ENCODE measurements at places on chromosomes 16 and 17.

DNA sequence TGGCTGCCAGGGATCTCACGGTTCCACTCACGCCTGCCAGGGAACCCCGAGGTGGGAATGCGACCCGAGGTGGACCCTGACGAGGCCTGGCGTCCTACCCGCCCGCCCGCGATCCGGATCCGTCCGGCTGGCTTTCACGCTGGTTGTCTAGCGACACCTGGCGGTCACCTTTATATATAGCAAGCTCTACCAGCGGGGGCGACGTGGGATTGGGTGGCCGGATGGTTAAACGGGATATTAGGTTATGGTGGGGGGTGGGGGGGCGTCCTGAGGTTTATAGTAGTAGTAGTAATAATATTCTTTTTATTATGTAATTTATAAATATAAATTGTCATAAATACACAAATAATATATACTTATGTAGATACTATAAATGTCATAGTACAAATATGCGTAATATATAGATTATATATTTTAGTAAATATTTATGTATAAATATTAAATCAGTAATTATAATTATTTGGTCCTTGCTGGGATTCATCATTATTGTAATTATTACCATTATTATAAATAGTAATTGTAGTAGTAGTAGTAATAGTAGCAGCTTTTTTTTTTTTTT lies 136.9 kb downstream of the KCNJ12 start:
- peak; percentile 70 for DNase-seq

DNA sequence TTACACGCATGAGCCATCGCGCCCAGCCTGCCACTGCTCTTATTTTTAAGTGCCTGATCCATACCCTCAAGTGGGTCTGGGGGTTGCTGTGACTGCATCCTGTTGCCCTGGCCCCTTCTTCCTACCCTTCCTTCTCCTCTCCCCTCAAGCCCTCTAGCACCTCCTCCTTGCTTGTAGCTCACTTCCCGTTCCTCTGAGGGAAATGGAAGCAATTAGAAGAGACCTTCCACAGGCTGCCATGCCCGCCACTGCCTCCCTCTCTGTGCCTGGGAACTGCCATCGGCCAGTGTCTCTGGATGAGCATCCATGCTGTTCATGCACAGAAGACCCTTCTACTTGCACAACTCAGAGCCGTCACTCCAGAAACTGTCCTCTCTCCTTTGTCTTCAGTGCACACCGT lies 10.6 kb upstream of the TFAP4 start:
- no peak for DNase-seq

DNA sequence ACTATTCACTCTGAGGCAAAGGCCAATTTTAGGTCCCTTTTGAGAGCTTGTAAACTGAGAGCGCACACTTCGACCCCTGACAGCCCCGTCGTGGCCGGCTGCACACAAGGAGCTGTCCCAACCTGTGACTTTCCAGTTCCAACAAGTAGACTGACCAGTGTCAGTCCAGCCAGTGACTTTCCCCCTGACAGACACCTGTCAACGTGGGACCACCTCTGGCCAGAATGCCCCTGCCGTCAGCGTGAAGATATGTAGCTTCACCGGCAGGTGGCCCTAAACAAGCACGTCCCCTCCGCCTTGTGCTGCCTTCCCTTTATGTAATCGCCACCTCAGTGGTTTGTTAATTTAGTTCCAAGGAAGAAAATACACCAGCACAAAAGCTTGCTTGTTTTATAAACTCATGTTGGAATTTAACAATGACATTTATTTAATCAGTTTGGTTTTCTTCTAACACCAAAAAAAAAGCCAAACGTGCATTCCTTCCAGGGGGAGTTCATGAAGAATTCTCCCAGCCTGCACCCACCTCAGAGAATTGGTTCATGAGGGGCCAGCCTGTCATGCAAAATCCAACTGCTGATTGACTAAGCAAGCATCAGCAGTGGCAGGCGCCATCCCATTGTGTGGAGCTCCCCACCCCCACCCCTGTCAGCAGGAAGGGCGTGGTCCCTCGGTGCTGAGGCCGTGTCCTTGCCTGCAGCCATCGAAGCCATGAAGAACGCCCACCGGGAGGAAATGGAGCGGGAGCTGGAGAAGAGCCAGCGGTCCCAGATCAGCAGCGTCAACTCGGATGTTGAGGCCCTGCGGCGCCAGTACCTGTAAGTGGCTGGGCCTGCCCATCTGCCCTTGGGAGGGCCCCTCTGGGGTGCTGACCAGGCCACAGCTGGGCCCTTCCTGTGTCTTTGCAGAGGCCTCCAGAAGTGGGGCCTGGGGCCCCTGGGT lies 33.9 kb downstream of the PLD6 start:
- no peak for DNase-seq

DNA sequence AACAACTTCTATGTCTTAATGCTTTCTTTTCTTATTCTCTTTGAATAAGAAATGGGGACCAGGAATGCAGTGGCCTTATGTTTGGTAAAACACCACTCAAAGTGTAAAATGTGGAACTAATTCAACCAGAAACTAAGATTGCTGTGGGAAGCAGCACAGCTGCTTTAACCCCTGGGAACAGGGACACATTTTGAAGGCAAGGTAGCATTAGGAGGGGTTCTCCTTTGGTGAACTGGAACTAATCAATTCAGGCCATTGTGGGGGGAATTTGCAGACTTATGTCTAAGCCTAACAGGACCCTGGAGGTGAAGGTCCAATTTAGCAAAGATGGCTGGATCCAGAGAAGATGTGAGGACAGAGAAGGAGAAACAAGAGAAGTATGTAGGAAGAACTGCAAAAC lies 256.1 kb downstream of the ZFHX3 start:
- no peak for DNase-seq

GRCh38 chr17:73900516-73900915 lies 256.3 kb upstream of the SDK2 start:
- DNase-seq: no peak

DNA sequence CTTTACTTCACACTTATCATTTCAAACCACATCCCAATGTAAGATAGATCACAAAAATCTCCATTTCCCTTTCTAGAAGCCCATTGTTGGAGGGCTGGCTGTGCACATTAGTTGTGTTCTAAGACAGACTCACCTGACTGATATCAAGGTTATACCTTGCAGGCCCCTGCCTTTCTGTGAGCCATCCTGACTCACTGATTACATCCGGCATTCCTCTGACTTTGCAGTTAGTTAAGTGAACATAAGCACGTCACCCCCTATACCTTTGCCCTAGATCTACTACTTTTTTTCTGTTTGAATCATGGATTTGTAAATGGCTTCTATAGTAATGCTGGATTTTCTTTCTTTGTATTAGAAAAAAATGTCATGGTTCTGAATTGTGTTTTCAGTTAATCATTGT lies 78.3 kb downstream of the TANGO6 start:
- no peak for DNase-seq

- no peak for DNase-seq
Observed at GRCh38 chr16:64621616-64622015, 500.2 kb downstream of the CDH11 start.

- no peak for DNase-seq
Observed at GRCh38 chr16:79563921-79564320, 36.6 kb downstream of the MAF start.

DNA sequence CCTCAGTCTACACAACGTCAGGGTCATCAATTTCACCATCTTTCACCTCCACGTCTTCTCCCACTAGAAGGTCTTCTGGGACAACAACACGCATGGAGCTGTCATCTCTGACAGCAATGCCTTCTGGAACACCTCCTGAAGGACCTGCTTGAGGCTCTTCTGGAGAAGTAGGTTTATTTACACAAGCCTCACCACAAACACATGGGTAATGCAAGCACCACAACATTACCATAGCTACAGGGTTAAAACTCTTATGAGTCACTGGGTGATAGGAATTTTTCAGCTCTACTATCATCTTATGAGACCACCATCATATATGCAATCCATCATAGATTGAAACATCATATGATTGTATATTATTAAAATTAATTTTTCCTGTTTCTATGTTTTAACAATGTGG lies 215.4 kb downstream of the CHD9NB start:
- DNase-seq: no peak

- DNase-seq: no peak
Observed at GRCh38 chr17:7204336-7204735, 15.3 kb downstream of the DLG4 start.

DNA sequence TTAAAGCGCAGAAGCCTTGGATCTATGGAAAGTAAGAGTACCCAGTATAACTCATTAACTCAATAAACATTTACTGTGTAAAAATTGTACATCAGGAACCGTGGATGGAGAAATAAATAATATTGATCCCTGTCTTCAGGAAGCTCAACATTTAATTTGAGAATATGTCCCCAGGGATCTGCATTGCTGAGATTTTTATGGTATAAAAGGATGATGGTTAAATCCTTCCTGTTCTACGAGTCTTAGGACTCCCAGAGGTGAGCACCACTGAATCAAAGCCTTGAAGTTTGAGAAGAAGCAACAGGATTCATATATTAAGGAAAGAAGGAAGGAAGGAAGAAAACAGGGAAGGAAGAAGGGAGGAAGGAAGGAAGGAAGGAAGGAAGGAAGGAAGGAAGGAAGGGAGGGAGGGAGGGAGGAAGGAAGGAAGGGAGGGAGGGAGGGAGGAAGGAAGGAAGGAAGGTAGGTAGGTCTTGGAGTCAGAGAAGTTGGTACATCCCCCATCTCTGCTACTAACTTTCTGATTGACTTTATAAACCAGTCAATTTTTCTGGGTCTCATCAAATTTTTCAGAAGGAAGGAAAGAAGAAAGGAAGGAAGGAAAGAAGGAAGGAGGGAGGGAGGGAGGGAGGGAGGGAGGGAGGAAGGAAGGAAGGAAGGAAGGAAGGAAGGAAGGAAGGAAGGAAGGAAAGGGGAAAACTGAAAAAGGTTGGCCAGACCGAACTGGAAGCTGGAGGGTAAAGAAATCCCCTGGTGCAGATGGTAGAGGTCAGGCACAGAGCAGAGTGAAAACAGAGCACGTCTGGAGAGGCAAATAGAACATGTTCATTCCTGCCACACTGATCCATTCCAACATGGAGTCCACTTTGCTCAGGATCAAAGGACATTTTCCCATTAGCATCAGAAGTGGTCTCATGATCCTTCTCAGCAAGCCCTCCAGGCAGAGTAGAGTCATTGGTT lies 422.2 kb upstream of the CDH11 start:
- DNase-seq: no peak

GRCh38 chr17:73101031-73101430 lies 8.5 kb upstream of the SLC39A11 start:
- no peak for DNase-seq

DNA sequence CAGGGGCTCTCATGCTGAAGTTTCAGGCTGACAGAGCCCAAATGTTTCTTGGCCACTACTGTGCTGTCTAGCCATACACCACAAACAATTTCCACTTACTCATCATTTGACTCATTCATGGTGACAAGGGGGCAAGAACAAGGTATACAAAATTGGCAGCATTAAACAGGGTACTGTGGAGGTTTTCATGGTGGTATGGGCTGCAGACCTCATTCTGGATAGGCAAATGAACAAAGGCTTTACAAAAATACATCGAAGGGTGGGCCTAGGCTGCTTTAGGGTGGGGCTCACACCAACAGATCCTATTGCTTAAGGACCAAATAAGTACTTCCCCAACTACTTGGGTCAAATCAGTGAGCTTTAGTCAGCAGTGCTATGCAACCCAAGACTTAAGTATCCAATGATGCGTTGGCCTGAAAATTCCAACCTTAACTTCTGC lies 53.0 kb downstream of the N4BP1 start:
- no peak for DNase-seq

DNA sequence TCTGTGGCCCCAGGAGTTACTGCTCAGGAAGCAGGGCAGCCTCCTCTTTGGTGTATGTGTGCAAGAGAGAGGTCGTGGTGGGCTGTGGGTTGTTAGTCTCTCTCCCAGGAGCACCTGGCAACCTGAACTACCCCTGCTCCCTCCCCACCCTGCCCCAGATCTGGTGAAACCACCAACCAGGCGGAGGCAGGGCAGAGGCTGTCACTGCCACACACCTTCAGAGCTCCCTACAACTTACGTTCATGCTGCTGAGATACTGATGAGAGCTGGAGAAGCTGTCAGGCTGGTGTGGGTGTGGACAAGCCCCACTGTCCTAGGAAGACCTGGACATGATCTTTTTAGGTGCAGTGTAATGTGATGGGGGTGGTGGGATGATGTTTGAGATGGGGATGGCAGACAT lies 24.3 kb downstream of the GOSR2 start:
- no peak for DNase-seq

DNA sequence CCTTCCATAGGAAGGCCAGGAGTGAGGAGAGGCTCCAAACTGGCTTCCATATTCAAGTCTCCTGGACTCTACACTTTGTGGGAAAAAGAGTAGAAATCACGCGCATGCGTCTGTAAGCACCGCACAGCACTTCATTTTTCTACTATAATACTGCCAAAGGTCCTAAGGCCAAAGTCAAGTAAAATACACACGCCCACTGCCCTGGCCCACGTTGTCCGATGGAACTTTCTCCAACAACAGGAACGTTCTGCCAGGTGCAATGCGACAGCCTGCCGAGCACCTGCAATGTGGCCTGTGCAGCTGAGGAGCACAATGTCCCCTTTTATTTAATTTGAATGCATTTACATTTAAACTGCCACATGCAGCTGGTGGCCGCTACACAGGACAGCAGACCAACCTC lies 23.5 kb downstream of the DNASE1 start:
- no peak for DNase-seq

DNA sequence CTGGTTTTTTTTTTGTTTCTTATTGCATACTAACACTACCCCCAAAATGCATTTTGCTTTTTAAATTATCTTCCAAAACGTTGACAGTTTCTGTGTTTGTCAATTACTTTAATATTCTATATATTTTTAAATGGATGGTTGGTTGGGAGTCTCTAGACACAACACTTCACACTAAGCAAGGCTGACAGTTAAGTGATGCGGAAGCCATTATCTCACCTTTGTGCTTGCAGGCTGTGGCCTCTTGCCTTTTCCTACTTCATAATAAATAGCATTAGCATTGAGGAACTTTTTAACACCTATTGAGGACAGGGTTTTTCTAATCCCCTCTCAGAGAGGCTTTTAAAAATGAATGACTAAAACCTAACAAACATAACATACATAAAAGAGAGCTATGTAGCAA lies 280.8 kb upstream of the TBX2 start:
- no peak for DNase-seq

DNA sequence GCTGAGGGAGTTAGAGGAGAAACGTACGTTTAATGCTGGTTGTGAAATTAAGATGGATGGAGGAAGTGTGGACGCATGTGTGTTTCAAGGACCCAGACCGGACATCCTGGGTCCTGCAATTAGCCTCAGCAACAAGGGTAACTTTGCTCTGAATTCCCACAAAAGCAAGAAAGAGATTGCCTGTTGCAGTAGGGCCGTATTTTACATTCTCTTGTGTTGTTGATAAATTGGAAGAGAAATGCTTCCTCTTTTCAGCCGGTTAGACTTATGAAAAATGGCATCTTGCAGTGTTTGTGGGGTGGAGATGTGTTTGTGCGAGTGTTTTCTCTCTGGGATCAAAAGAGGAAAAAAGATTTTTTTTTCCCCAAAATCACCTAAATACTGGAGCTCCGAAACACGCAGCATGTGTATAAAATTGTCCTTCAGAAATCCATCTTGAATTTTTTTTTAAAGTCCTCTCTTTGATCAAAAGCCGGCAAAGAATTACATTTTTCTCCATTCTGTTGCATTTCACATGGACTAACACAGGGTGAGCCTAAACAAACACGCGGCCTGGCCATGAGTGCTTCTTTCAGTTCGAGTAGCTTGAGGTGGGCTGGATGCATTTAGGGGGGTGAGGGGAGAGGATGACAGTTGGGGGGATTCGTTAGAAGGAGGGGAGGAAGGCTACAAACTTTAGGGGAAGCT lies 251.6 kb downstream of the C16orf95 start:
- no peak for DNase-seq

- no peak for DNase-seq
Observed at GRCh38 chr17:61591930-61592329, 911 bp upstream of the NACA2 start.

Data from stimulated activated effector memory CD8-positive, alpha-beta T cell treated with anti-CD3 and anti-CD28 coated beads, Interleukin-12 subunit alpha, Interleukin-12 subunit beta, amount 100 ng/mL, for 72 hours (primary cell).